ENCODE measurements at places on chromosomes 6 and 20.

DNA sequence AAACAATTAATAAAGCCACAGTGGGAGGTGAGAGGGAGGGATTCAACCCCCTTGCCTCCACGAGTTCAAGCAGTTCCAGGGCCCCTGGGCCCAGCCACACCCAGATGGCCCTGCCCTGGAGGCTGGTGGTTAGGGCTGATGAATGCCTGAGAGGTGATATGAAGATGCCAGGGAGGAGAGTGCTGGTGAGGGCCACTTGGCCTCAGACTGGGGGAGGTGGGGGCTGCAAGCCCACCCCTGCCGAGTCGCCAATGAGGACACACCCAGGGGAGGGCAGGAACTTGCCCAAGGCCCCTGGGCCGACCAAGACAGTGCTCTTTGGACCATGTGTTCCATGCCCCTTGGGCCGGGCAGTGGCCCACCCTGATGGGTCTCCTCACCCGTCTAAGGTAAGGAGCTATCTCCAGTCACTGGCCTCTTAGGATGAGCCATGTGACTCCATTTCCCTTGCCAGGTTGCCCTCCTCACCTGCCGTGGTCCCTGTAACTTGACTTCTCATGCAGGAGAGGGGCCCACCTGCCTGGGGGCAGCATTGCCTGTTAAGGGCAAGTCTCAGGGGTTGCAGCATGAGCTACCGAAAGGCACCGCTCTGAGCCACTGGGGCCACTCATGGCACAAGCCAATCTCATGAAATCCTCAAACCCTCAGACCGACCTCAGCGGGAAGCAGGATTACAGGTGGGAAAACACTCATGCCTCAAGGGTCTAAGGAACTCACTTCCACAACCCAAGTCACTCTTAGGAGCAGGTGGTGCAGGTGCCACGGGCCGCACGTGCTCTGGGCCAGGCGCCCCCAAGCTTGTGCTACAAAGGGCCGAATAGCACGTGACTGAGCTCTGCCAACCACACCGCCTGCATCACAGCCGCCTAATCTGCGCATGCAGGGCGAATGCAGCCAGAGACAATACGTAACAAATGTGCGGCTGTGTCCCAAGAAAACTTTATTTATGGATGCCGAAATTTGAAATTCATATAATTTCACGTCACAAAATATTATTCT is 147.4 kb upstream of the MLN start:
- no peak for DNase-seq

GRCh38 chr6:99490608-99491007 is 24.6 kb downstream of the USP45 start:
- no peak for DNase-seq

GRCh38 chr6:111952821-111953540 is 79.7 kb upstream of the FYN start:
- DNase-seq, result no peak

- no peak for DNase-seq
These were observed 20.1 kb upstream of the SERINC3 start for GRCh38 chr20:44541992-44542391.

Measured in retinal pigment epithelial cell (primary cell).